NAMALWA (cell line): ENCODE measurements at places on chromosomes 2 and 18.

DNA sequence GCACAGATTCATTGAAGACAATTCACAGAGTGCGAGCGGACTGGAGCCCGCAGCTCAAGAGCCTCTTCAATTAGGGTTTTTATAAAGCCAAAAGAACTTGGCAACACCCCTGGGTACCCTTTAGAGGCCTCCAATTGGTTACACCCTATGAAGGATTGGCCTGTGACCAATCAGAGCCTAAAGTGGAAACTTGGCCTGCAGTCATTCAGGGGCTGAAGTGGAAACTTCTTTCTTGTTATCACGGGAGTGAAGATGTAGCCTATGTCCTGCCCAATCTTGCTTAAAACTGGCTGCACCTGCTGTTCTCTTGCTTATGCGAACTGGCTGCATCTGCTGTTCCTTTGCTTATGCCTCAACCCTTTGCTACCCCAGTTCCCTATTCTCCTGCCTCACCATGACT is 1.8 kb upstream of the HJURP start:
- DNase-seq = no peak

DNA sequence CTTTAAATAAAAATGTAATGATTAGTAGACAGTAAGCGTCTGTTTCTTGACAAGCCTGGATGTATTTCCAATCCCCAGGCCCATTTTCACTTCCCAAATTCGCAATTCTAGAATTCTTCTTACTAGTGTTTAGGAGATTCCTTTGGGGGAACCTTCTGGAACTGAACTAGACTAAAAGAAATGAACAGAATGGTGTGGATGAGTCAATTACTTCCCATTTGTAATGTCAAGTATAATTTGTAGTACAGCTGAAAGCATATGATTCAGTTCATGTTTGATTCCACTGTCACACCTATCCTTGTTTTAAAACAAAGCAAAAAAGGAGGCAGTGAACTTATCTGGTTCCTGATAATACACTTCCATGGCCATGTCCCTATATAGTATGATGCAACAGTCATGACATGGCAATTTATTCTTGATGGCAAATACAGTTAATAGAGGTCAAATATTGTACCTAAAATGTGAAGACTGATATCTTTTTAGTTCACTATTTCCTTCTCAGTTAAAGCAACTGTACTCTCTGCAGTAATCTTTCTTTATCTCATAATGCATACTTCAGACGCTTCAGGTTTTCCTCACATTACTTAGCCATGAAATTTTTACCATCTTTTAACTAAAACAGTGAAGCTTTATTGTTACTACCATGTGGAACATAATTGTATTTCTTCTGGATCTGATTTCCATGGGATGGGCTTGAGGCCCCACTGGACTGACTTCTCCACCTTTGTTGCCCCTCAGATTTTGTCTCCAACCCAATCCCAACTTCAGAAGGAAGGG is 2.0 kb downstream of the IDH1 start:
- no peak for DNase-seq

DNA sequence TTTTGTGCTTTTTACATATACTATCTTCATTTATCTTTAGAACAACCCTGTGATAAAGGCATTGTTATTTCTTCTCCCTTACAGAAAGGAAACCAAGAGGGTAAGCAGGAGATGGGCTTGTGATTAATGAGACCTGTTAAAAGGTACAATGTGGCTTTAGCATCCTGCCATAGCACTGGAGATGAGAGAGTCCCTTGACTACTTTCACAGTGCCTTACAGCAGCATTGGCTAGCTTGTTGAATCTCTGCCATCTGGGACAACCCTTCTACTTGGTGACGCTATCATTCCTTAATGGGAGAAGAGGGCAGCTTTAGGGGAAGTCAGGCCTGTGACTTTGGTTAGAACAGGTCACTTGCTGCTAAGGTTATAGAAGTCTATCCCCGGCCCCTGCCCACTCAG is 68.1 kb upstream of the LYPD6B start:
- DNase-seq = no peak

GRCh38 chr2:187319441-187320108 is 128.5 kb downstream of the CALCRL start:
- DNase-seq = no peak

GRCh38 chr2:11822746-11823451 is 76.5 kb downstream of the LPIN1 start:
- no peak for DNase-seq

GRCh38 chr2:29322011-29322410 is 206.8 kb downstream of the CLIP4 start:
- DNase-seq = no peak

GRCh38 chr2:56001947-56002346 is 78.4 kb upstream of the EFEMP1 start:
- DNase-seq = peak; percentile 42

DNA sequence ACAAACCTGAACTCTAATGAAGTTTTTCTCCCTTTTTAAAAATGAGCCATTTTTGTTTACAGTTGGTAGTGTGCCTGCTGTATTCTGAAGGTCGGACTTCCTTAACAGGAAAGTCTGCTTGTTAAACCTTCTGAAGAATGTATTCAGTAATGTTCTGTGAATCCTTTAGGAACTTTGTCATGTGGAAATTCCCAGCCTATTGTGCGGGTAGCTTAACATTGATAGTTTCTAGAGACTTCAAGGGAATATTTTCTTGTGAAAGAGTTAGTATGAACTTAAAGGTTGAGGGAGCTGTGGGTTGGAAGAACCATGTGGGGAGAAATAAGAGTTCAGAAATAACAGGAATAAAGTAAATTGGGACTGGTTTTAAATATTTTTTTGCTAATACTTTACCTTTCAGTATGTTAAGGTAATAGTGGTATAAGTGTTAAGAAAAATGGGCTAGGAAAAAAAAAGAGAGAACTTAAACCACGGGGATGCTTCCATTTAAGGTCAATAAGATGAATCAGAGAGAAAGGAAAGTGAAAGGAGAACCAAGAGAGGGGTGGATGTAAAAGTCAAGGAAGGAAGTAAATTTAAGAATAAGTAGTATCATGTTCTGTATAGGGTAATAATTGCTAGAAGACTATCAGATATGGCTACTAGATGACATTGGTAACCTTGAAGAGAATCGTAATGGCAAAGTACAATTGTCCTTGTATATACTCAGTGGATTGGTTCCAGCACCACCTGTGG is 90.5 kb downstream of the PMS1 start:
- DNase-seq = no peak

GRCh38 chr18:35432565-35433001 is 55.4 kb upstream of the ZNF396 start:
- DNase-seq = no peak

DNA sequence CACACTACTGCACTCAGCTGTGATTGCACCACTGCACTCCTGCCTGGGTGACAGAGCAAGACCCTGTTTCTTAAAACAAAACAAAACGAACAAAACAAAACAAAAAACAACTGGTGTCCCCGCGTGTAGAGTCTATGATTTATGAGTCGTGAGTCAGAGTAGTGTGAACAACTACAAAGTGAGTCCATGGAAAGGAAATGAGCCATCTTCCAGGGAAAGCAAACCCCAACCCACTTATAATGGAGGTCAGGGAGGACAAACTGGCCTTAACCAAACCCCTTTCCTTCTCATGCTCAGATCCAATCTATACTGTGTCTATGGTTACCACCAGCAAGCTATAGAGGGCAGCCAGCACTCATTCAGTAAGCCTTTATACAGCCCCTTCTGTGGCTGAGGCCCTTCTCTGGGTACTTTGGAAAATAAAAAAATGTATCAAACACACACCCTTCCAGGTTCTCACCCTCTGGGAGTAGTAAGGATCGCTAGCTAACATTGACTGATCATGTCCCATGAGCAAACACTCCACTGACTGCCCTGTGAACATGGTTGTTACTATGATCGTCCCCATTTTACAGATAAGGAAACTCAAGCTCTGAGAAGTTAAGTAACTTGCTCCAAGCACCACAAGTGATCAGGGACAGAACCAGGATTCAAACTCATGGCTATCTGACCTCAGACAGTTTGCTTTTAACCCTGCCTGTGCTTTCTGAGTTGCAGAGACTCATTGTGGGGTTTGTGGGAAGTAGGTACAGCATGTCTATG is 24.7 kb upstream of the COLEC12 start:
- DNase-seq = no peak

- DNase-seq = peak; percentile 42
Observed at GRCh38 chr2:25664183-25664964, 9.0 kb downstream of the DTNB start.

- DNase-seq = peak; percentile 34
Observed at GRCh38 chr2:30503007-30503694, 56.1 kb downstream of the LCLAT1 start.

DNA sequence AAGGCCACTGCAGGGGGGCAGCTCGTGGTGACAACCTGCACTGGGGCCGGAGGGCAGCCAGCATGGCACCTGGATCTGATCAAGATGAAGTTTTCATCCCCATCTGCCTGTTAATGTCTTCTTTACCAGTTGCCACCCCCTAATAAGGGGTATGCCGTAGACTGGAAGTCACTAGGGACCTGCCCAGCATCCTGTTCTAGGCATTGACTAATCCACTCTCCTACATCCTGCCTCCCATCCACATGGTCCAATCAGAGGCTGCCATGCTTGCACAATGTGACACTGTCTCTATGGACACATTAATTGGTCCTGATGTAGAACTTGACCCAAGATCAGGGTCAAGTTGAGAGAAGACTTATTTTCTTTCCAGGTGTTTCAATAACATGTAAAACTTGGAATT is 95.1 kb upstream of the LCLAT1 start:
- no peak for DNase-seq

DNA sequence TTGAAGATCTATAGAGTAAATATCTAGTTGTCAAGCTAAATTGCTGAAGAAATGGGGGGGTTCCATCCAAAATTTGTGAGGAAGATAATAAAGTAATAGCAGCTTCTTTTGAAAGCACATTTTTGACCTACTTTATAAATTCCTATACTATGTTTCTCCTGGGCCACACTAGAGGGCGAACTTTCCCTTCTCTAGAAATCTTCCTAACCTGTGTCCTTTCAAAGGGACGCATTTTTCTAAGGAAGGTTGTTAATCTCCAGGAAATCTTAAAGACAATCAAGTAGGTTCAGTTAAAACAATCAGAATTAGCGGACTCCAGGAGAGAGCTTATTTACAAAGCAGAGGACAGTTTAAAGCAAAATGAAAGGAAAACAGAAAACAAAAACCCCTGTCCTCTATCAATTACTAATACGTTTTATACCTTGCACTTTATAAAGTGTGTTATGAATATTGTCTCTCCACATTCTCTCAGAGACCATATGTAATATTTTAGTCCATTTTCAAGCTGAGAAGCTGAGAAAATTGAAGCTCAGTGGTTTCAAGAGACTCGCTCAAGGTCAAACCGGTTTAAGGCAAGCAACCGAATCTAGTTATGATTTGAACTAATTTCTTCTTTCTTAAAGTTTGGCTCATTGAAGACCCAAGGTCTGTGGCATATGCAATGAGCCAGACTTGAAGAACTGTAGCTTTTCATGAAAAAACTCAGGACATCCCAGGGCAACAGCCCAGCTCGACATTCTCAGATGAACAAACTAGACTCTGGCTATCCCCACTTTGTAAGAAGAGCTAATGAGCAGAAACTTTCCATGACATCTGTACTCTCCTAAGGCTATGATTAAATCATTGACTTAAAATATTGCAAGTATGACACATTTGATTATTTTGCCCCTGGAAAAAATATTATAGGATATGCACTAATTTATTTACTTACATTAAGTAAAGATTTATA is 273.6 kb downstream of the PAX3 start:
- DNase-seq = peak; percentile 45

DNA sequence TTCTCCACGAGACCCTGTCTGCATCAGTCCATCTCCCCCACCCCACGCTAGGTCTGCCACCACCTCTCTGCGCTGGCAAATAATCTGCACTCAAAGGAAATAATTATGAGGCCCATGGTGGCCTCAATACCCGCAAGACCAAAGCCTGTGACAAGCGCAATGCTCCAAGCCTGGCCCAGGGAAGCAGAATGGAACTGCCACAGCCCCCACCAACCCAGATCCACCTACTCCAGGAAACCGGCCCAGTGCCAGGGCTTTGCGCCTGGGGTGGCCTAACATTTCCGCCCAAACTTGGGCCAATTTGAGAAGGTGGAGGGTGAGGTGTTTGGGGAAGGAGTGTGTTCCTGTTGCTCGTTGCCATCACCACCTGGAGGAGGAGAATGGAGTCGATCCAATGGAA is 26.0 kb upstream of the ATOH8 start:
- DNase-seq = no peak

DNA sequence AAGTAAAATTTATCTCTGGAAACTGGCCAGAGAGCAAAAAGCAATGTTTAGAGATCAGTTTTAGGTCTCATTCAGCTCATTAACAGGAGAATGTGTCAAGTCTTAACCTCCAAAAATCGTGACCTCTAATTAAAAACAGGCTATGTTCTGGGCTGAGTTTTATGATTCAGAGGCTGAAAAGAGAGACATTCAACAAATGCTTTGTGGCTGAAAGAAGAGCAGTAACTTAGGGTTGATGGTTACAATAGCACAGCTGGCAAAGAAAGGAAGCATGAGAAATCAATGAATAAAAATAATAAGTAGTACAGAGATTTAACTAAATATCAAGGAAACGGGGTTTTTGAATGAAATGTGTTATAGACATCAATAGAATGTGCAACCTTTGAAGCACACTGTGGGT is 13.1 kb downstream of the TGIF1 start:
- no peak for DNase-seq

- no peak for DNase-seq
Observed at GRCh38 chr18:10365901-10366300, 88.5 kb upstream of the APCDD1 start.

- no peak for DNase-seq
Observed at GRCh38 chr2:130954873-130955272, 118.2 kb downstream of the ARHGEF4 start.

DNA sequence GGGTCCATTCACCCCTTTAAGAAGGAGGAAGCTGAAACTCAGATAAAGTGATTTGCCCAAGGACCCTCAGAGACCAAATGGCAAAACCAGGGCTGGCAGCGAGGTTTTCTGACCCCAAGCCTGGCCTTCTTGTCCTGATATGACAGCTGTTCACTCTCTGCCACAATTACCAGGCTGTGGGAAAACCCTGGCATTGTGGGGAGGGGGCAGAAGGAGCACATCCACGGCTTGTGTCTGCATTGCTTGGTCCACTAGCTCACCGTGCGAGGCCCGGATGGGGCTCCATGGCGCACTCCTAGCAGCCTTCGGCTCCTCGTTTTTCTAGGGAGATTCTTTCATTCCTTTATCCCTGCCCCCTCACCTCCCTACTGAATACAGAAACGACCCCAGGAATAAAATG is 143.4 kb upstream of the SIX2 start:
- no peak for DNase-seq

DNA sequence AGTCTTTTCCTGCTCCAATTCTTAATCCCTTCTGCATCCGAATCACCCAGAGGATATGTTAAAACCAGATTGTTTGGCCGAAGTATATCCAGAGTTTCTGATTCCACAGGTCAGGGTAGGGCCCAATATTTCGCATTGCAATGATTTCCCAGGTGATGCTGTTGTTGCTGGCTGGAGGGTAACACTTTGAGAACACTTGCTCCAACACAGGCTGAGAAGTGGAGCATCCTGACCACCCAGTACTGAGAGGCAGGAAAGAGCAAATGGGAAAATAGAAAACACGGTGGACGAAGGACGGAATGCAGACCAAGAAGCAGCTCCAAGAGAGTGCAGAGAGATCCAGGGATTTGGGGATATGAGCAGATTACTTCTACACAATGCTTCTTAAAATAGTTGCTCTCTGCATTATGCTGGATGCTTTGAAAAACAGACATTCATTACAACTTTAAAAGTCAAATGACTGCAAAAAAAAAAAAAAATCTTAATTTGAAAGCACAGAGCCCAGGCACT is 362.2 kb upstream of the SLC14A2 start:
- DNase-seq = no peak

- no peak for DNase-seq
Observed at GRCh38 chr2:8457092-8457481, 224.8 kb upstream of the ID2 start.

- no peak for DNase-seq
Observed at GRCh38 chr2:184339966-184340365, 258.4 kb upstream of the ZNF804A start.
